NCI-H2107 (cell line): ENCODE measurements at places on chromosomes 13 and 19.

- DNase-seq = no peak
Measured at GRCh38 chr19:49400029-49400428, 12.0 kb downstream of the KASH5 start.

DNA sequence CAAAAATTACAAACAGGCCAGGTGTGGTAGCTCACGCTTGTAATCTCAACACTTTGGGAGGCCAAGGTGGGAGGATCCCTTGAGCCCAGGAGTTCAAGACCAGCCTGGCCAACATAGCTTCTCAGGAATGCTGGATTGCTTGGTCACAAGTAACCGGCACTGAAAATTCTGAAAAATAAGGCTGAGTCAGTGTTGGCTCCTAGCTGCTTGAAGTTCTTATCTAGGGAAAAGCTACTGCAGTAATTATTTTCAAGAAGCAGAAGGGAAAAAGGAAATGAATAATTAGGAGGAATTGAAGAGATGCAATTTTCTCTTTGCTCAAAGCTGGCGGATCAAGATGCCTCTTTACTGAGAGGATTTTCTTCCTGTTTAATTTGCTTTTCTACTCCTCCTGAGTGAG lies 75.0 kb upstream of the GTF3A start:
- no peak for DNase-seq

GRCh38 chr19:11587302-11587974 lies 9.8 kb upstream of the ZNF627 start:
- peak; percentile 44 for DNase-seq

GRCh38 chr19:46493236-46494145 lies 2.2 kb downstream of the PNMA8B start:
- DNase-seq = no peak

DNA sequence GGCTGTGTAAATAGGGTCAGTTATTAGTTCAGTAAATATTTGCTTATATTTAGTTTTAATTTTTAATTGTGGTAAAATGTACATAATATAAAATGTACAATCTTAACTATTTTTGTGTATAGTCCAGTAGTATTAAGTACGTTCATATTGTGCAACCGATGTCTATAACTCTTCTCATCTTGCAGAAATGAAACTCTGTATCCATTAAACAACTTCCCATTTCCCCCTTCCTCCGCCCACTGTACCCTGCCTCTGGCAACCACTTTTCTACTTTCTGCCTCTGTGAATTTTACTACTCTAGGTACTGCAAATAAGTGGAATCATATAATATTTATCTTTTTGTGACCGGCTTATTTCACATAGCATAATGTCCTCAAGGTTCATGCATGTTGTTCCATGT lies 24.4 kb downstream of the UBAC2 start:
- no peak for DNase-seq

- DNase-seq = no peak
Measured at GRCh38 chr13:25330541-25330940, 29.1 kb downstream of the NUP58 start.

DNA sequence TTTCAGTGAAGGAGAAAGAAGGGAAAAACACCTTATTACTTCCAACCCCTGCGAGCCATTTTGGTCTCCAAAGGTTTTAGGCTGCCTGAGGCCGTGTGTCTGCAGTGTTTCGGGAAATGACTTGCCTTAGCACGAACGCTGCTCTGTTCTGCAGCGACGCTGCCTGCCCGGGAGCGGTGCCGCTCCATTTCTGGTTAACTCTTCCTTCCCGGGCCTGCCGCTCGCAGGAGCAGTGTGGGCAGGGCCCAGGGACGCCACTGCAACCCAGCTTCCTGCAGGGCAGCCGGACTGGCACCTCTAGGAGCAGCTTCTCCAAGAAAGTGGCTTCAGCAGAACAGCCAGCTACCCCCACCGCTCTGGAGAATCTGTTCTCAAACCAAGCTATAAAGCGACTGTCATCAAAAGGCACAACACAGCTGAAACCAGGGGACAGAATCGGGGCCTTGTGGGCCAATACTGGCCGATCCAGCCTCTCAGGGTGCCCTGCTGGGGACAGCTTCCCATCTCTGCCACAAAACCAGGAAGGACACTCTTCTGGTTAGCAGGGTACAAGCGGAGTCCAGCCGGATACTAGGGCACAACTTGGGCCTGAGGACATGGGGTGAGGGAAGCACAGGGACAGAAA lies 72.2 kb downstream of the KCTD15 start:
- no peak for DNase-seq

GRCh38 chr13:42544246-42544926 lies 29.6 kb upstream of the TNFSF11 start:
- DNase-seq = no peak

DNA sequence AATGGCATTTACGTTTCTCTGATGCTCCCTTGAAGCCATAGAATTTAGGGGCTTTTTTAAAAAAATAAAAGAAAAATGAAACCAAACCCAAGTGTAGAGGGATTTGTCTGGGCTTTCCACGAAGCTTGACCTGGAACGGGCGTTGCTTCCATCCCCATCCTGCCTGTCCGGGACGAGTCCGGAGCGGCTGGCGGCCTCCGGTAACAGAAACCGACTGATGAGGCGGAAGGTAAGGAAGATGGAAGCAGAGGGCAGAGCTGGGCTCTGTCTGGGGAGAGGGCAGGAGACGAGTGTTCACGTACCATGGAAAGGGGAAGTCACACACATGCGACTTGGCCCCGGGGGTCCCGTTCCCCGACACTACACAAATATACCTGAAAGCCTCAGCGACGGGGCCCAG lies 34.3 kb downstream of the BTBD2 start:
- no peak for DNase-seq

- no peak for DNase-seq
Measured at GRCh38 chr13:27493981-27494380, 43.6 kb upstream of the MTIF3 start.

GRCh38 chr13:52004511-52005170 lies 6.6 kb downstream of the ATP7B start:
- DNase-seq = no peak

DNA sequence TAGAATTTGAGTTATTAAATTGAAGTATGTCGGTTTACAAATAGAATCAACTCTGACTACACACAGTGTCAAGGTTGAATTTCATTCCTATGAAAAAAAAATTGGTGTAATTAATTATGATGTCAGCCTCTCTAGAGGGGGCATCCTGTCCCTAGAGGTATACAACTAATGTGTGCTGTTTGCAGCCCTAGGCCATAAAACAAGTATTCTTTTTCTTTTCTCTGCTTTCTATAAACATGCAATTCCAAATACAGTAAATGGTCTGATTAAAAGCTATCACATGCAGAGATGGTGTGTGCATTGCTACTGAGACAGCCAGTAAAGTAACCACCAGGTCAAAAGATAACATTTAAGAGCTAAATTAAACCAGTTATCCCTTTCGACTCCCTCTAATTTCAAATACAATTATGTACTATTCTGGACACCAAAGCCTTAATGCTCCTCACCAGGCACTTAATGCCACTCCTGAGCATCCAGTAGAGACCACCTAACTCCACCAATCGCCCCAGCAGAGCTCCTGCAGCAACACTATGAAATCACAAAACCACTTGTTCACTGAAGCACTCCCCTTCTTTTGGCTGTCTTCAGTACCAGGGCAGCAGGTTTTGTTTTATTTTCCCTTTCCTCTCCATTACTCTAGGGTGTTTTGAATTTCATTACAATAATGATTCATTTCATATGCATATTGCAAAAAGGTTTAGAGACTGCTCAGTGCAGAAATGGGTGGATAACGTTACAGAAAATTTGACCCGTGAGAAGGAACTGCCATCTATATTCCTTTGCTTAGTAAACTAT lies 426.9 kb downstream of the PCDH9 start:
- no peak for DNase-seq

- no peak for DNase-seq
Measured at GRCh38 chr19:18475004-18475453, 37.1 kb upstream of the ISYNA1 start.

DNA sequence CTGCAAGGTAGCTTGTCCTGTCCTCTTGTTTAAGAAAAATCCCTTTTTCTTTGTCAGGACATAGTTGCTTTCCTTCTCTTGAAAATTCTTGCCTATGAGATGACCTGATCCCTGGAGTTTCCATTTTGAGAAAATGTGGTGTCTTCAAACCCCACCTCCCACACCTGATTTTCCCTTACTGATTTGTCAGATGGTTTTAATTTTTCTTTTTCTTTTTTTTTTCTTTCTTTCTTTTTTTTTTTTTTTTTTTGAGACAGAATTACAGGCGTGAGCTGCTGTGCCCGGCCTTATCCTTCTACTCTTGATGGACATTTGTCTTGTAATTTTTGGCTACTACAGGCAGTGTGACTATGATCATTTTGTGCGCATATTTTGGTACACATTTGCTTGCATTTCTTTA lies 1.2 kb downstream of the ZNF345 start:
- no peak for DNase-seq

DNA sequence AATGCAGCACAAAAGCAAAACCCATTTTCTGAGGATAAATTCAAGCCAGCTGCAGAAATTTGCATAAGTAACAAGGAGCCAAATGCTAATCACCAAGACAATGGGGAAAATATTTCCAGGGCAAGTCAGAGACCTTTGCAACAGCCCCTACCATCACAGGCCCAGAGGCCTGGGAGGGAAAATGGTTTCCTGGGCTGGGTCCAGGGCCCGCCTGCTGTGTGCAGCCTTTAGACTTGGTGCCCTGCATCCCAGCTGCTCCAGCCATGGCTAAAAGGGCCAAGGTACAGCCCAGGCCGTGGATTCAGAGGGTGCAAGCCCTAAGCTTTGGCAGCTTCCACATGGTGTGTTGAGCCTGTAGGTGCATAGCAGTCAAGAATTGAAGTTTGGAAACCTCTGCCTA lies 309.5 kb upstream of the SGCG start:
- DNase-seq = no peak

DNA sequence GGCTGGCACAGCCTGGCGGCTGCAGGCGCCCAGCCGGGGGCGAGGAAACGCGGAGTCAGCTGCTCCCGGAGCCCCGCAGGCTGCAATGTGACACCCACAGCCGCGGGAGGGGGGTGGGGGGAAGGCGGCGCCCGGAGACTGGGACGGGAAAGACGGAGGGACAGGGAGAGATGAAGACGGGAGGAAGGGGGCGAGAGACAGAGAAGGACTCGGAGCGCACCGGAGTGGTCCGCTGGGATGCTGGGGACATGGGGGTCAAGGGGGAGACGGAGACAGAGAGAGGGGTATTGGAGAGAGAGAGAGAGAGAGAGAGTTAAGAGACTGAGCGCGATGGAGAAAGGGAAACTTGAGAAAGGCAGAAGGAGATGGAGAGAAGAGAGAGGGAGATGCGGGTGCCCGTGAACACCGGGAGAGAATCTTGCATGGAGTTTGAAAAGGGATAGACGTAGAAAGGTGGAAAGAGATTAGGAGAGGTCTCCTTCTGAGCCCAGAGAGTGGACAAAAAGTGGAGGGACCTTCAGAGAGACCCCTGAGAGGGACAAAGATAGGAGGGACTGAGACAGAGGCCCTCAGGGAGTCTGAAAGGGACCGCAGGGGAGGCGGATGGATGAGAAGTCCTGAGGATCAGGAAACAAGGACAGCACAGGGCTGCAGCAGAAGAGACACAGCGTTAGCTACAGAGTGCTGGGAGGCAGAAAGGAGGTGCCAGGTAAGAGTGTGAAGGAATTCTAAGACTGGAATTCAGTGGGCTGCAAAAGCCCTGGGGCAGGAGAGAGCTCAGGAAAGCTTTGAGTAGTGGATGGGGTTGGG lies 1.0 kb downstream of the SCN1B start:
- DNase-seq = no peak

DNA sequence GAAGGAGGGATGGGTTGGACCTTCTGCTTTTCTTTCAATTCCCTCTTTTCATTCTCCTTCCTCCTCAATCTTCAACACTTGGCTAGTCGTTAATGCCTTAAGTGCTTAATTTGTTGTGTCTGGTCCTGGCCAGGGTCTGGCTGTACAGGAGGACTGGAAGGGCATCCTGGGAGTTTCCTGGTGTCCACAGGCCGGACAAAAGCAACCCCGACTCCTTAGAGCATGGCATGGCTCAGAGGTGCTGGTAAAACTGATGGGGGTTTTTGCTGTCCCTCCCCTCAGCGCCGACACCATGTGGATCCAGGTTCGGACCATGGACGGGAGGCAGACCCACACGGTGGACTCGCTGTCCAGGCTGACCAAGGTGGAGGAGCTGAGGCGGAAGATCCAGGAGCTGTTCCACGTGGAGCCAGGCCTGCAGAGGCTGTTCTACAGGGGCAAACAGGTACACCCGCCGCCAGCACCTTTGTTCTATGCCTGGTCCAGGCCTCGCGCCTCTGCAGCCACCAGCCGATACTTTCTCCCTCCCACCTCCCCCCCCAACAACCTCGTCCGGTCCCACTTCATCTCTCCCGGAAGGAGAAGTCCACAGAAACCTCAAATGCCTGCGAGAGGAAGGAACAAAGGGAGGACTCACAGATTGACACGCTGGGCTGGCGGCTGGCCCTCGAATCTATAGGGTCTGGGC lies 1.4 kb downstream of the UHRF1 start:
- DNase-seq = no peak

- no peak for DNase-seq
Measured at GRCh38 chr13:45142440-45143345, 22.4 kb downstream of the GTF2F2 start.

- no peak for DNase-seq
Measured at GRCh38 chr13:113819341-113819730, 44.5 kb downstream of the GAS6 start.

GRCh38 chr19:39370735-39371134 lies 20.2 kb downstream of the PAF1 start:
- no peak for DNase-seq

GRCh38 chr13:99380921-99381645 lies 73.9 kb upstream of the GPR183 start:
- no peak for DNase-seq

- no peak for DNase-seq
Measured at GRCh38 chr13:51261610-51262249, 39.5 kb downstream of the FAM124A start.

DNA sequence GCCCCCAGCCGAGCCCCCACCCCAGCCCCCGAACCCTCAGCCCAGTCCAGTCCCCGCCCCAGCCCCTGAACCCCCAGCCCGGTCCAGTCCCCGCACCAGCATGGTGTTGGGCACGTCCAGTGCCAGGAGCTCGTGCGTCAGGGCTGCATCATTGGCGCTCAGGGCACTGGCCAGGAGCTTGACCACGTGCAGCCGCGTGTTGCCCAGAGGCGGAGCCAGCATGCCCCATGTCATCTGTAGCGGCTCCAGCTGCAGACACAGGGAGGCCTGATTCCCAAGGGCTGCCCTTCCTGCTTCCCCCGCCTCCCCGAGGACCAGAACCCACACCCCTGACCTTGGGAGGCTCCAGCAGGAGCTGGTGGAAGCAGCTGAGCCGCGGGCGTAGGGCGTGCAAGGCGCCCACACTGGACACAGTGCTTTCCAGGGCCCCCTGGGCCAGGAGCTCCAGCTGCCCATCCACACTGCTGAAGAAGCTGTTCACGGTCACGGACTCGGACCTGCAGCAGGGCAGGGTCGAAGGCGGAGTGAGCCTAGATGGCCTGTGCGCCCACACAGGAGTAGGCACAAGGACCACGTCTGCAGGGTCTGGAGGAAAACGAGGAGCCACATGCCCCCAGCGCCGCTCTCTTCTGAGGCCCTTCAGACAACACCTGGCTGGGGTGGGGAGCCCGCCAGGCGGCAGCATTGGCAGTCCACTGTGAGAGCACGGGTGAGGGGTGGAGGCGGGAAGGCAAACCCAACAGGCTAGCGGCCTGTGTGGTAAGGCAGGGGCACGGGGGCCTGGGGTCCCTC lies 12.8 kb upstream of the TMEM86B start:
- no peak for DNase-seq

- DNase-seq = no peak
Measured at GRCh38 chr19:43552616-43553015, 19.6 kb downstream of the ZNF575 start.

GRCh38 chr13:112256716-112257494 lies 119.2 kb upstream of the SPACA7 start:
- no peak for DNase-seq
